Esophagus muscularis mucosa (tissue), 4 donors: ENCODE measurements at places on chromosomes 7 and 10.

DNA sequence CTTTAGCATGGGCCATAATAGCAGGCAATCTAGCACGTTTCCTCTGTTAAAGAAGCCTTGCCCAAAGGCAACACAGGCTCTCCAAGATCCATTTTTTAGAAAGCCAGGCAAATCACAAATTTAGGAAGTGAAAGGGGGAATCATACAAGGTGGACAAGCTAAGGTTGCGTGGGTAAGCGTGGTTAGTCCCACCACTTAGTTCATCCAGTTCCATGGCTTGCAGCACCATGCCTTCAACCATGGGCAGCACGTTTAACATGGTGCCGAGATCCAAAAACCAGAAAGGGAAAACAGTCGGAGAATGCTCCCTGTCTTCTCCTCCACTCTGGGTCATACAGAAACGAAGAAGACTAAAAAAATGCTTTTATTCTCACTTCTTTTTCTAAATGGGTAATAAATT, 234.4 kb upstream of the IMMP2L start:
- no peak for DNase-seq

DNA sequence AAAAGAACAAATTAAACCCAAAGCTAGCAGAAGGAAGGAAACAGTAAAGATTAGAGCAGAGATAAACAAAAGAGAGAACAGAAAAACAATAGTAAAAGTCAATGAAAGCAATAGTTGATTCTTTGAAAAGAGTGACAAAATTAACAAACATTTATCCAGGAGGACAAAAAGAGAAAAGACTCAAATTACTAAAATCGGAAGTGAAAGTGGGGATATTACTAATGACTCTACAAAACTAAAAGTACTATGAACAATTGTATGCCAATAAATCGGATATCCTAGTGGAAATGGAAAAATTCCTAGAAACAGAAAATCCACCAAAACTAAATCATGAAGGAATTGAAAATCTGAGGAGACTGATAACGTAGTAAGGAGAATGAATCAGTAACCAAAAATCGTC, 96.3 kb downstream of the SNX13 start:
- DNase-seq, result no peak

DNA sequence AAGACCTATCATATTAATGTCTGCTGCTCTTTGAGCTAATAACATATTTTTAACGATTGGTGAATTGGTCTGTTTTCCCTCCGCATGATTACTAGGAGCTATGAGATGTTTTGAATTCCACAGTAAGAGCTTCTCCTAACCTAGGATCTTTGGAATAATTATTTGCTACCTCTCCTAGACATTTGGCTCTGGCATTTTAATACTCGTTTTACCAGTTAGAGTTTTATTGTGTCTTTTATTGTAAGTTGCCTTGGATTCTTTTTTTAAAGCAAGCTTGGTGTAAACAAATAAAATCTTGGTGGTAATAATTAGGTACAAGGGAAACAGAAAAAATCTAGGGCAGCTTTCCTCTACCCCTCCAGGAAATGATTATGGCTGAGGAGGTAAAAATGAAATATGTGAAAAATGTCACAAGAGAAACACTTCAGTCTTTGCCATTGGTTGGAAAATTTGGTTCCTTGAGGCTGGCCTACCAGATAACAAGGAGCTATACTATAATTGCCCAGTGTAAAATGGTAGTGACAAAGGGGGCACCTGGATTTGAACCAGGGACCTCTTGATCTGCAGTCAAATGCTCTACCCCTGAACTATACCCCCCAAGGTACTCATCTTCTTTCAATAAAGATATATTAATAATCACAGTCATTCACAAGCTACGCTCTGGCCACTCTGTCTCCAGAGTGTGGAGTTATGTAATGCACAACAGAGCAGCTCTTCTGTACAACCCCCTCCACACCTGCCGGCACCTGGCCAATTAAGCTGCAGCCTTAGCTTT, 85.4 kb downstream of the ZNF777 start:
- no peak for DNase-seq

GRCh38 chr7:465710-466400, 53.8 kb downstream of the PDGFA start:
- DNase-seq, result no peak

DNA sequence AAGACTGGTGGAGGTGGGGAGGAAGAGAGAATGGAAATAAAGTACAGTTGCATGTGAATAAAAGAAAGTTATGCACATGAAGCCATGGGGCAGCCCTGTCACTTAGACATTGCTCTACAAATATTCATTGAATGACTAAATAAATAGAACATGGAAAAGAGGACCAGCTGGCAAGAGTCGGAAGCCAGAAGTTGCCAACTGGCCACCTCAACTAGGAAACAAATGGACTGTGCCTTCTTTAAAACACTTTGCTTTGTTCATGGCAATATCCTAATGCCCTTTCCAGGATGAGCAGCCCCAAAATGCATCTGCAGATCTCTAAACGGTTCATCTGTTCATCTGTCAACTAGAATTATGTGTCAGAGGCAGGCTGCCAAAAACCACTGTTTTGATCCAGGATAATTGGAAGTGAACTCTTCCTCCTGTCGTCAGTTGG, 157.3 kb downstream of the NOC3L start:
- DNase-seq, result no peak

DNA sequence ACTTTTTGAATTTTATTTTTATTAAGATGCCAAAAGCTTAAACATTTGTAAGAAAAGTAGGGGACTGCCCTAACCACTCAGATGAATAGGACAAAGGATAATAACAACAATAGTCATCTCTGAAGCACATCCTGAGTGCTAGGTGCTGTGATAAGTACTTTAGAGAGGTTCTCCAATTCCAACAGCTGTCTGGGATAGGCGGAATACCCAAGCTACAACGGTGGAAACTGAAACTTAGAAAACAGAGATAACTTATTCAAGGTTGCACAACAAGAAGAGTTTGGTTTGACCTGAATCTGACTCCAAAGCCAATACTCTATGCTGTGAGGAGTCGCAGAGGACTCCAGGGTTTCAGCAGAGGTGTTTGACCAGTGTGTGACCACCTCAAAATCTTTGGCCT, 2.0 kb downstream of the RTKN2 start:
- DNase-seq, result no peak

GRCh38 chr7:17580141-17580540, 281.7 kb downstream of the AHR start:
- no peak for DNase-seq

DNA sequence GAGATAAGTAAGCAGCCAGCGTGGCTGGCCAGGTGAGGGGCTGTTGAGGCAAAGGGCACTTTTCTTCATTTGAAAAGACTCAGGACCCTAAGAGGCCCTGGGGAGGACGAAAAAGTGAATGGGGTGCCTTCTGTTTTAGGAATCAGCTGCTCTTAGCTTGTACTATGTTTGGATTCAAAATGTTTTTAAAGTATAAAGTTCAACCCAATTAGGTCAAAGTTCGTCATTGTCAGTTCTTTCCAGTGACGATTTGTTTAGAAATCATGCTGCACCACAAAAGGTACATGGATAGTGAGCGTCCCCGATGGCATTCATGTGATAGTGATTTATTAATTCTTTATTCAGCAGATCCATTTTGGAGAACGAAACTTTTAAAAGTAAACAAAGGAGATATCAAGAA, 338.2 kb downstream of the SDK1 start:
- no peak for DNase-seq

DNA sequence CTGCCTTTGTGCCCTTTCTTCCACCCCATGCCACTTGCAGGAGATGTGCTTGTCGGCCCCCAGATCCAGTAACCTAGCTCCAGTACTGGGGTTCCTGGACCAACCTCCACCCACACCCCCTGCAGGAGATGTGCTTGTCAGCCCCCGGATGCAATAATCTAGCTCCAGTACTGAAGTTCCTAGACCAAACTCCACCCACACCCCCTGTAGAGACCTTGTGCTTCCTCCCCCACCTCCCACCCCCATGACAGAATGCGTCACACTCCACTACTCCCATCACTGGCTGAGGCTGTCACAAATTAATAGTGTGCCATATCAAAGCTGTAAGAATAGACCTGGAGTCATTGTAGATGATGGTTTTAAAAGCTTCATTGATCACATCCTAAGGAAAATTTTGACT, 185.0 kb downstream of the BICC1 start:
- no peak for DNase-seq

DNA sequence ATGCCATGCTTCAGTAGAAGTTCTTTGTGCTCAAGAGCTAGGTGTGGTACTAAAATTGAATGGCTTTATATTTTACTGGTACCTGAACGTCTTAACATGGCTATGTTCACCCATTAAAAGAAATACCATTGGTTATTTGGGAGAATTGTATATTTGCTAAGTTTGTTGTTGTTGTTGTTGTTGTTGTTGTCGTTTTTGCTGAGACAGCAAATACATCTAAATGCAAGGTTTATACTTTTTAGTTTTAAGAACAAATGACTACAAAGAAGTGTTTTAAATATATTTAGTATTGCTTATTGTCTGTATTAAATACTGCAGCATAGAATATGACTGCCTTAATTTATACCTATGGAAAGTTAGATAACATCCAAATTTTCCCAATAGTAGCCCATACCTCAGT, 66.9 kb downstream of the HECW1 start:
- no peak for DNase-seq

DNA sequence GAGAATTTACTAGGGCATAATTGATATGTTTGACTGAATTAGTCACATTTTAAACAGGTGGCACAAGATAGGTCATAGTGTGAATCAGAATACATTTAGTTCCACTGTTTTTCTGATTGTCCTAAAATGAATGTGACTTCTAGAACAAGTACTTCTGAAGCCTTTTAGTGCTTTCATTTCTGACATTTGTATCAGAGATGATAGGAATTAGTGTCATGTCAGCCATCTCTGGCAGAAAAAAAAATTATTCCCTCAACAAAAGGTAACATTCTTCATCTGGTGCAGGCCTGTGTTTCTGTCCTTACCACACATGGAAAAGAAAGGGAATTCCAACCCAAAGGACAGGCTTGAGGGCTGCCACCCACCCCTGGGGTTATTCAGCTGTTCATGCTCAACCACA, 21.3 kb downstream of the GRM8 start:
- no peak for DNase-seq

DNA sequence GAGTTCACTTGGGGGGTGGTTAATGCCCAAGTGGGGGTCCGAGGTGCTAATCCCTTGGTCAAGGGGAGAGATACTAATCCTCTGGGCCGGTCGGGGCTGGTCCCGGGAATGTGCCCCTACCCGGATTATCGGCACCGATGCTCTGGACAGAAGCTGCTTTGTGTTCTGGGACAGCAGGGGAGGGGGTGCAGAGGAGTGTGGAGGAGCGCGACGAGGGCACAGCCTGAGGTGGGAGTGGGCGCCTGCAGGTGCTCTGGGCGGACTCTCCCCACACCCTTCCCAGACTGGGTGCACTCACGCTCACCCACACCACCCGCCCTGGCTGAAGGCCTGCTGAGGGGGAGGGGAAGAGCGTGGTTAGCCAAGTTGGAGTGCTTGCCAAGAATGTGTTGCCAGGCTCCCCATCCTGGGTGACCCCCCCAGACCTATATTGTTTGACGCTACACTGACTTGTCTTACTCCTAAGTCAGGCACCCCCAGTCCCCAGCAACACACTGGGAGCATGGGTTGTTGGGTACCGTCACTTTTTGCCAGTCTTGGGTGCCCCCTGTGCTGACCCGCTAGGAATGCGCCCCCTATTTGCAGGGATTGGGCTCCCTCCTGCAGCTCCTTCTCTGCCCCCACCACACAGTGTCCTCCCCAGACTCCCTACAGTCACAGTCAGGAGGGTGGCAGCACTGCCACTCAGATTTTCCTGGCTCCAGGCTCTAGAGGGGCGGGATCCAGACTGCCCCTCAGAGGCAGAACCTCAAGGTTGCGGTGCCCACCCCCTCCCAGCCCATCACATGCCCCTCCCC, 1.2 kb downstream of the SLC4A2 start:
- DNase-seq, result no peak
